ENCODE measurements at places on chromosomes 11 and 22.

DNA sequence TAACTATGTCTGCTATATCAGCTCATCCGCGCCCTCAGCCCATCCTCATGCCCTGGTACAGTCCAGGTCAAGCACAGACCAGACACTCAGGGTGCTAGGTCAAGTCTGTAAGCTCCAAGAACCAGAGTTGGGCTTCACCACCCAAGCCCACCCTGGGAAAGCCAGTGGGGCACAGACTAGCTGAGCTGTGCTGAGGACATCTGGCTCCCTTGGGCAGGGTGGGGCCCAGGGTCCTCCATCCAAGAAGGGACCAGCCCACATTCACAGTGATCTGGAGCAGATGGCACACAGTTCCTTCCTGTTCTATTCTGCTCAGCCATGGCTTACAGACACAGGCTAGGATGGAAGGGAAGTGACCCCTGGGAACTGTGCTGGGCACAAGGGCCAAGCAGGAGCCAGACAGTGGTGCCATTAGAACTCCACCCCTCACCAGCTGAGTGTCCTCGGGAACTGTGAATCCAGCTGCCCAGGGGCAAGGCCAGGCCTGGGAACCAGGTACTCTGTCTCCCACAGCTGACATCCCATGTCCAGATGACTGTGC, 9.1 kb downstream of the P2RY6 start:
- DNase-seq: no peak

DNA sequence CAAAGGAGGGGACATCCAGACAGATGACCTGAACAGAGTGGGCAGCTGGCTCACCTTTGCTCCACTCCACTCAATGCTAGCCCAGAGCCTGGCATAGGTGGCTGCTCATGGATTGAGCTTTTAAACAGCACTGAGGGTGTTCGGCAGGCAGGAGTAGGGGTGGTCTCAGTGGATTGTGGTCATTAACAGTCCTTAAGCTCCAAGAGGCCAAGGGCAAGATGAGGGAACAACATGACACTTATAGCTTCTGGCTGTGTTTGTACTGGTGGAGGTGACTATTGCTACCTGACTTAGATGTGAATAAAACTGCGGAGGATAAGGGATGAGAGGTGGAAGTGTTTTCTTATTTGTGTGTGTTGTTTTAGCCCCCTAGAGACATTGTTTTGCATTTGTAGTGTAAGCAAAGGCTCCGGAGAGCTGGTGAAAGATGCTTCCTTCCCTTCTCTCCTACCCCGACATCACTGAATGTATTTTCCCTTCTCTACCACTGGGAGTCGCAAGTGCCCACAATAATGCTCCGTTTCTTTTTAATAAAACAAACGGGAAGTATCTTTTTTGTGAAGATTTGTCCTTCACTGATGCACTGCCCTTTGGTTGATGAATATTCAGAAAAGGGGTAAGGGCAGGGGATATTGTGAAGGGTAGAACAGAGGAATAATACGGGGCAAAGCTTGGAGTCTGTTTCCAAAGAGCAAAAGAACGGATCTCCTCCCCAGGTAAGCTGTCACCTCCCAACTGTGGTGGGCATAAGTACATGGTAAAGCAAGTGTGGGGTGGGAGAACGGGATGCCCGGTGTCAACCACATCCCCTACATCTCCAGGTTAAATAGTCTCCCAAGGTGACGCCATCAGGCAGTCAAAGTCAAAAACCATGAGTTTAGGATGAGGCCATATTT, 27.5 kb upstream of the MTNR1B start:
- no peak for DNase-seq

GRCh38 chr11:131868629-131869507, 498.5 kb downstream of the NTM start:
- DNase-seq: no peak

DNA sequence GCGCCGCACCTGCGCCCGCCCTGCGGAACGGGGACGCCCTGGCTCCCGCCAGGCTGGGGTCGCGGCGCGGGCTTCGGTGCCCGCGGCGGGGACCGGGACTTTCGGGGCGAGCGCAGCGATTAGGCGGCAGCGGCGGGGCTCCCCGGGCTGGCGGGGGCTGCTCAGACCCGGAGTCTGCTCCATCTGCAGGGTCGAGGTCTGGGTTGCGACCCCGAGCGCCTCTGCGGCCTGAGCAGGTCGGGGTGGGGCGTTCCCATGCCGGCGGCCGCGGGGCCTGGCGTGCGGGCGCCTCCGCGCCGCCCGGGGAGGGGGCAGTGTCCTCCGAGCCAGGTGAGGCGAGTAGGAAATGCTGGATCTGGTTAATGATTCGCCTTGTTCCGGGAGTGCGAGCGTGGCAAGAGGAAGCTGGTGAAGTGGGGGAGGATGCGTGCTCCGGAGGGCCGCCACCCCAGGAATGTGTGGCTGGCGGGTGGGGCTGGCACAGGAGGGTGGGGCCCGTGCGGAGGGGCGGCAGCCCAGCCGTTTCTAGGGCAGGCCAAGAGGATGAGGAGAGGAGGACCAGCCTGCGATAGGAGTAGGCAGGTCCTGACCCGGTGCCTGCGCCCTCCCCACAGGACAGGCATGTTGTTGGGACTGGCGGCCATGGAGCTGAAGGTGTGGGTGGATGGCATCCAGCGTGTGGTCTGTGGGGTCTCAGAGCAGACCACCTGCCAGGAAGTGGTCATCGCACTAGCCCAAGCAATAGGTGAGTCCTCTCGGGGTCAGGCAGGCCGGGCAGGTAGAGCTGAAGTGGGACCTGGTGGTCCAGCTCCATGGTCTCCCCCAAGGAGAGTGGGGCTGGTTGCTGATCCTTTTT, 606 bp downstream of the RASSF7 start:
- DNase-seq: no peak

DNA sequence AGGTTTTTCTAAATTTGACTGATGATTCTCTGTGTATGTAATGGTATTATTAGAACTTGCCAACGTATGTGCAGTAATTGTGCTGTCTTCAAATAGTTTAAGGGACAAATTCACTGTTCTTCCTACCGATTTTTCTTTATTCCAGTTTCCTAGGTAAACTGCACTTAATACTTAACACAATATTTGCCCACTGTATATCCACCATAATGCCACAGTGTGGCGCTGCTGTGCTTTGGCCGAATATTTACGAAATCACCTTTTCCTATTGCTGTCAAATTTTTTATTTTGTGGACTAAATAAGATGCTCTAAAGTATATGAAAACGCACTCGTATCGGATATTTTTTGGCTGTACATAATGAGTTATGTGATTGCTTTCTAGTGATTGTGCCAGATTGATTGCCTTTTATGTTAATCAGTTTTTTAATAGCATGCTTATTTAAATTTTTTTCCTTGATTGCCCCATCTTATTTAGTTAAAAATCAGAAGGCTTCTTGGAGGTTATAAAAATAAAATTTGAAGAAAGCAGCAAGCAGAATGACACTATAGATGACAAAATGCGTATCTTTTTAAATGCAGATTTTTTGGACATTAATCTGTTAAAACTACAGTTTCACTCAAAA, 10.5 kb downstream of the AASDHPPT start:
- DNase-seq: no peak

DNA sequence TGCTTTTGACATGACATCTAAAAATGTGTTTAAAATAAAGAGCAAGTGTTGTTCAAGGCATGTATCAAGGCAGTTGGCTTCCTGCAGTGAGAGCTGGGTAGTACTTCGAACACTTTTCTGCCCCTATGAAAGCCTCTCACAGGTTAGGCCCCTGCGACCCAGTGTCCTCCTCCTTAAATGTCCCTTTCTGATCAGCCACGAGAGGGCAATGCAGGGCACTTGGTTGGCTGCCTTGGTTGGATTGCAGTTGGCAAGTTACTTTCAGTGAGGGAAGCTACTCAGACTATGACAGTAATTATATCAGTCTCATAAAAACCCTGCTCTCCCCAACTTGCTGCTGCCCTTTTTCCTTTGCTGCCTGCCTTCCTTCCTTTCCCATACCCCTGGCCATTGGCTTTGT, 743.8 kb downstream of the NTM start:
- DNase-seq: no peak

DNA sequence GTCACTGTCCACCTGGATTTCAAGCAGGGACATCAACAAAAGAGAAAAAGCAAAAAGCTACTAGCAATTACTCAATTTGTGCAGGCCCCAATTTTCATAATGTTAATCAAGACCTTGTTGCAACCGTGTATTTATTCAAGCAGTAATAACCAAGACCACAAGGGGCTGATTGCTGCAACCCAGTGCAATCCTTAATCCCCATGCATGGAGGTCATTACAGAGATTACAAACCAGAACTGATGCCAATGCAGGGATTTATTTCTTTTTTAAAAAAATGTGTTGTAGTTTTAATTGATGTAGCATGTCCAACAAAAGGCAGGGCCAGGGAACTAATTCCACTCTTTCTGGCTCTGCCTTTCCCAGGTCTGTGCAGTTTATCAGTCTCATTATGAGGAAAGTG, 18.4 kb downstream of the TECTA start:
- no peak for DNase-seq

GRCh38 chr11:45042560-45042959, 91.9 kb upstream of the TP53I11 start:
- no peak for DNase-seq

- peak; percentile 76 for DNase-seq
Observed at GRCh38 chr11:63613517-63614135, 607 bp downstream of the PLAAT3 start.

- peak; percentile 59 for DNase-seq
Observed at GRCh38 chr11:12280838-12281565, 96.4 kb upstream of the PARVA start.

DNA sequence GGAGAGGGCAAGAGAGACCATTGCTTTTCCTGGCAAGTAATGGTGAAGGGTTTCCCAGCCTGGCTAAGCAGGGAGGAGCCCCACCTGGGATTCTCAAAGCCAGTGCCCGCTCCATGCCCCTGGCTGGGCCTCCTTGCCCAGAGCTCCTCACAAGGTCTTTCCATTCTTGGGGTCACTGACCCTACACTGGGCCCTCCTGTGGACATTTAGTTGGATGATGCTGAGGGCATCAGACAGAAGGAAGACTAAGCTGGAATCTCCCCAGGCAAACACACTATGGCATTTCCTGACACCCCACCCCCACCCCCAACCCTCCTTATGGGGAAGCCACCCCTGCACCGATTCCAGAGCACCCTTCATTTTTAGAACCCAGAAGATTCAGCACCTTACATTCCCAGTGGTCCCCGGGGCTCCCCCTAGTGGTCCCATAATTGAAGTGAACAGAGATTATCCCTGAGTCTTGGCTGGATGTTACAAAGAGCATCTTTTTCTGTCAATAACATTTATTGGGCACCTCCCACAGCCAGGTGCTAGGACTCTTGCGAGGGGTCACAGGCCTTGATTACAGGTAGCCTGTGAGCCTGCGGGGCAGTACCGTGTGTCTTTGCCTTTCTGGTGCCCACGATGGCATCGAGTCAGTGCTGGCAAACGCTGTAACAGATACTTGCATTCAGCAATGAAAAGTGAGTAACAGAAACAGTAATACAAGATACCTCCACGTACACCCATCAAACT, 548.5 kb downstream of the BUD13 start:
- no peak for DNase-seq

DNA sequence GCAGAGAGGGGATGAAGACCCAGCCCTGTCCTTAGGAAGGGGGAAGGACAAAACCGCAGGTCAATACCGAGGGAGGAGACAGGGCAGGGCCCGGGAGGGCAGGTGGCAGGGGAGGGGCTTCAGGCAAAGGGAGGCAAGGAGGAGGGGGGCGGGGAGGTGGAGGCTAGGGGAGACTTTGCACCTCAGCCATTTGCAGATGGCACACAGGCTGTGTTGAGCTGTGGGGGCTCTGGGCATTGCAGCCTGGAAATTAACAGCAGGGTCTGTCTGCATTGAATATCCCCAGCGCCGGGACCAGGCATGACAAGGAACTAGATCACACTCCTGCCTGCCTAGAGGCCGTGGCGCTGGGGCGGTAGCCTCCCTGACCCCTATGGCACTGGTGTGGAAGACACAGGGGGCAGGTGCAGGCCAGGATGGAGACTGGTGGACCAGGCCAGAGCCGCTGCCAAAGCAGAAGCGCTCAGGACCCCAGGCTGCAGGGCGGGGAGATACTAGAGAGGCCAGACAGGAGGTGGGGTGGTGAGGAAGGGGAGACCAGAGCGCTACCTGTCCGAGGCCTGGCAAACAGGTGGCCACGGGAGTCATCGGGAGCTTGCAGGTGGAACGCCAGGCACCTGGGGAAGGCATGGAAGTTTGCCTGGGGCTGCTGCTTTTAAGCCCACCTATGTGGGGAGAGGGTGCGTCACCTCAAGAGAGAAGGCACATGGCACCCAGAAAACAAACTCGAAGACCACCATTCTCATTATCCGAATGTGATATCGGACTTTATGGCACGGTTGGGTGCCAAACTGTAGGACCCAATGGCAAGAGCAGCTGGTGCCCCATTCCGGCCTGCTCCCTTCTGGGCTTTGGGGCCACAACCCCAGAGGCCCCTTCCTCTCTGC, 11.5 kb downstream of the CBX6 start:
- DNase-seq: no peak

DNA sequence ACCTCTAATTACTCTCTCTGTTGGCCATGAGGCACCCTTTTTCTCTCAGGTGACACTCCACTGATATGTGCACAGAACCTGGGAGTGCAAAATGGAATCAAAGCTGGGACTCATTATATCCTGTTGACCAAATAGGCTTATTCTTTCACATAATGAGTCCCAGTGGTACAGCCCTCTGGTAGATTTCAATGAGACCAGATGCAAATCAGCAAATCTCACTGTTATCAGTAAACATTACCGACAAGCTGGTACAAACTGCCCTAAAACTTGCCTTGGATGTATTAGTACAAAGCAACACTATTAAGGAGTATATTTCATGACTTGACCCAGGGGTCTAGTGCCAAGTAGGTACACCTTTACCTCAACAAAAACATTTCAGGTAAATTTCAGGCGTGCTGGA, 128.3 kb downstream of the DDX10 start:
- no peak for DNase-seq

- no peak for DNase-seq
Observed at GRCh38 chr11:121613724-121614123, 161.0 kb upstream of the SORL1-AS1 start.

- DNase-seq: no peak
Observed at GRCh38 chr22:37419370-37419968, 7.8 kb downstream of the ELFN2 start.

GRCh38 chr11:128531588-128531987, 55.8 kb downstream of the ETS1 start:
- no peak for DNase-seq

DNA sequence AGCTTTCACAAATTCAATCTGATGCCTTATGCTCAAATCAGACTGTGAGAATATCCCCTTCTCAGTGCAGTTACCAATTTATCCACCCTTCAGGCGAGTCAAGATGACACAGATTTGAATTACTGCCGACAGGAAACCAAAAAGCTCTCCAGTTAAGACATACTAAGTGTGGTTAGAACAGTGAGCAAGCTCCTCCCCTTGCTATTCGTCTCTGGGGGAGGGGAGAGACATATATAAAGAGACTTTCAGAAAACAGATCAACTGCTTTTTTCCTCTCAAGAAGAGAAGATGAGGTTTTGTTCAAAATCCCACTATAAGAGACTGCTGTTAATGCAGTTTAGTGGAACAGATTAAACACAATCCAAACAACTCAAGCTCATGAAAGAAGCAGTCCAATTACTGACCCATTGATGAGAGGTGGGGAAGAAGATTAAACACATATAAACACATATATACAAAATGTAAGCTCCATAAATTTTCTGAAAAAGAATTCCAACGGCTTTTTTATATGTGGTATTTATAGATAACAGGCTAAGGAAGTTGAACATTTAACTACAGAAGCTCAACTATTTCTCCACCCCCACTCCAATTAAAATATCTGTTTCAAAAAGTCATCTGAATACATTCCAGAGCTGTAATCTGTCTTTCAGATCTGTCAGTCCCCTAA, 102.7 kb downstream of the MRTFA start:
- no peak for DNase-seq

GRCh38 chr11:18416459-18416858, 4.3 kb downstream of the LDHC start:
- DNase-seq: no peak
